Activated CD8-positive, alpha-beta memory T cell treated with anti-CD3 and anti-CD28 coated beads, Interleukin-2, amount 10 ng/mL, durations not matched to agents 7 days and 5 days (primary cell): ENCODE measurements at places on chromosomes 7 and 10.

- no peak for DNase-seq
These were observed 12.8 kb upstream of the C10orf53 start for GRCh38 chr10:49666685-49667084.

- DNase-seq: no peak
These were observed 126.8 kb downstream of the RSU1 start for GRCh38 chr10:16690417-16690816.

GRCh38 chr7:117001283-117001682, 48.0 kb downstream of the ST7 start:
- DNase-seq: no peak

DNA sequence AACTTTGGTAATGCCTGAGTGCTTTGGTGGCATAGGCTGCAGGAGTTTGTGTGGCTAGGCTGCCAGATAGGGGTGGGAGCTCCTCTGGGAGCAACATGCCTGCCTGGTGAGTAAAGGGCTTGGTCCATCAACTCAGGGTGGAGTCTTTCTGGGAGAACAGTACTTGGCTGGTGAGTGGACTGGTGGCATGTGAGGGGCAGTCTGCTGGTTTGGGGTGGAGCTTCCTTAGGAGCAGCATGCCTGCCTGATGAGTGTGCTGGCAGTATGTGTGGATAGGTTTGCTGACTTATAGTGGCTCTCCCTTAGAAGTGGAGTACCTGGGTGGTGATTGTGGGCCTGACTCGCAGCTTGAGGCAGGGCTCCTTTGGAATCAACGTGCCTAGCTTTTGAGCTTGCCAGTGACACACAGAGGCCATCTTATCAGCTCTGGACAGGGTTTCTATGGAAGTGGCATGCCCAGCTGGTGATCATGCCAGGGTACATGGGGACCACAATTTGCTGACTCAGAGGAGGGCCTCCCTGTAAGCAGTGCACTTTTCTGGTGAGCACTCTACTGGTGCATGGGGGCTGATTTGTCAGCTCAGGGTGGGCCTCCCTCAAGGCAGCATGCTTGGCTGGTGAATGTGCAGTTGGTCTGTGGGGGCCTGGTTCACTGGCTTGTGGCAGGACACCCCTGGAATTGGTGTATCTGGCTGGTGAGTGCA, 35.0 kb upstream of the SRI start:
- DNase-seq: no peak

GRCh38 chr7:2953588-2954407, 89.9 kb downstream of the CARD11 start:
- DNase-seq: peak; percentile 66
